ENCODE measurements at places on chromosomes 4 and X.
A peak's percentile ranks its signal among the peaks of the same experiment; 100 is the strongest.

DNA sequence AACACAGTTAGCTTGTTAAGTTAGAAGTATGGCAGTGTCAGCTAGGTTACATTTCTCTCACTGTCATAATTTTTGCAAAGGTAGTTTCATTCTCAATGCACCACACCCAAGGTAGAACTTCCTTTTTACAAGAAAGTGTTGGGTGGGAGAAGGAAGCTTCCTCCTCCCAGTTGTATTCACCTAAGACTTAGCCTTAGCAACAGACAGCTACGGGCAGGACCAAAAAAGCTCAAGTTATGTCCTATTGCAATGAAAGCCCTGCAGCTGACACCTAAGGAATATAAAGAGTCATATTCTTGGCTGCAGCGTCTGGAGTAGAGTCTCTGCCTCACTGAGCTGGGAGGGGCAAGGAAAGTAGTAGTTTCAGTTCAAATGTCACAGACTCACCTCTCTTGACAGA is 25.1 kb upstream of the PRDM8 start:
- DNase-seq, result no peak

DNA sequence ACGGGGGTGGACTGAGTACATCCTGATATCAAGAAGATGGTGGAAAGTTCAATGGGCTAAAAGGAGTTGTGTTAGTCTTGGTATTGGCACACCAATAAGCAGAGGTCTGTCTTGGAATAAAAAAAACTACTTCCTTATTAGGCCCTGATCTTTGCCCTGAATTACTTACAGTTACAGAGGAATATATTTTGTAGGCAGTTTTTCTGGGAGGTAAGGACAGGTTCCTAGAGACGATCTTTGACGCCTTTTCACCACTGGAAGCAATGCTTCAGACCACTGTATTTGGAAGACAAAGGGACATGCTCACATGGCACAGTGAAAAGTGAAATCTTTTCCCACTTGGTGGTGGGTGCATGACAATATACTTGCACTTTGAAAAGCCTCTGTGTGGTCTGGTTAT is 618 bp upstream of the XK start:
- no peak for DNase-seq

DNA sequence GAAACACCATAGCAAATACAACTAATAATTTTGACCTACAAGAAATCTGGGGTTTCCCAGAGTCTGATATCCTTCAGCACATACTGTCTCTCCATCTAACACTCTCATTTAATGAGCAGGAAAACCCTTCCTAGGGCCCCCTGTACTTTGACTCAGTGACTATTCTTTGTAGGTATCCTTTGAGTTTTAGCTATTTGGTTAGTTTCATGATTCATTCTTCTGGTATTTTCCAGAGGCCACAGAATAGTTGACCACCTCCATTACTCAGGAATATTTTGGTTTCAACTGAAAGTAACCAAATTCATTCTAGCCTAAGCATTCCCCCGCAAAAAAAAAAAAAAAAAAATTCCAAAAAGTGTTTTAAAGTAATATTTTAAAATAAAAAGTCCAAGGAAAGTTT is 140.0 kb downstream of the IDS start:
- DNase-seq, result no peak

GRCh38 chr4:57080781-57081650 is 29.2 kb downstream of the IGFBP7 start:
- DNase-seq, result no peak

DNA sequence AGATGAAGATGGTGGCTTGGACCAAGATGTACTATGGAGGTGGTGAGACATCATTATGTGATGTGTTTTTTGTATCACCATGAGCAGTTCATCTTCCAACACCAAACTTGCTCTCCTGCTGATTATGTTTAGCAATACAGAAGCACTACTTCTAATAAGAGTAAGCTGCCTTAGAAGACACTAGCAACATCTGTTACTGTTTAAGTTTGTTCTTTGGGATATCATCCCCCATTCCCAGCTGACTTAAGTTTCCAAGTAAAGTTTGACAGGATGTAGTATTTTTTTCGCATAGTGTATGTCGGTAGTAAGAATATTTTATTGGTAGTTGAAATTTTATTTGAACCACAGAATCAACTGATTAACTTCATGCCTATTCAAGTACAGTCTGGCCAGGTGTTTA is 123.5 kb upstream of the BMPR1B start:
- no peak for DNase-seq

DNA sequence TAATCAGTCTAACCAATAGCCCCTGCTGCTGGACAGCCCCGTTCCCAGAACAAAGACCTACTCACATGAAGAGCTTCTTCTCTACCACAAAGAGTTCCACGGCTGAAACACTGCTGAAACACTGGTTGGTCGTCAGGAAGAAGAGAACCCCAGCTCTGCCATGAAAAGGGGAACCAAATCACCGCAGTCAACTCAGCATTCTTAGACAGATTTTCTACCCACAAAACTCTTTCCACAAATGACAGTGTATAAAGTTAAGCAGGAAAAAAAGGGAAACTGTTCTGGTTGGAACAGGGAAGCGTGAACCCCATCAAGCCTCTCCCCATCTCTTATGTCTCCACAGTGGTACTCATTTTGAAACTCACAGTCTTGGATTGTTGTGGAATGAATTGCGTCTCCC is 57.3 kb downstream of the ABCG2 start:
- no peak for DNase-seq

DNA sequence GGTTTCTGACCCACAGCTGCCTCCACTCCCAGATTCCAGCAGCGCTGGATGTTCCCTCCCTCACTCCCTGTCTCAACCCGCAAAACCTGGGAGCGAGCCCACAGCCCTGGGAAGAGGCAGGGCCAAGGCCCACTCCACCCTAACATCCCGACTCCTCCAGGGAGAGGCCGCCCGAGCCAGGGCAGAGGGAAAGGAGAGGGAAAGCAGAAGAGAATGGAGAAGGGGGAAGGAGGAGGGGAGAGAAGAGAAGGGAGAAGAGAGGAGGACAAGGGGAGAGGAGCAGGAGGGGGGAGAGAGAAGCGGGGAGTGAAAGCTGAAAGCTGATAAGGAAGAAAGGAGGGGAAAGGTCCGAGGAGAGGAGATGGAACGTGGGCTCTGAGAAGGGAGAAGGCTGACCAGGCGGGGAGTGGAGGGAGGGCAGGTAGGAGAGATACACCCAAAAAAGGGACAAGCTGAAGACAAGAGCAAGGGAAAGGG is 120.2 kb upstream of the PJA1 start:
- DNase-seq, result no peak

GRCh38 chr4:55116450-55116849 is 8.9 kb downstream of the KDR start:
- DNase-seq, result no peak

GRCh38 chr4:112859456-112860184 is 189.8 kb upstream of the ANK2 start:
- DNase-seq, result no peak

GRCh38 chrX:42109428-42109827 is 186.1 kb upstream of the CASK start:
- DNase-seq, result no peak

- no peak for DNase-seq
Observed at GRCh38 chr4:170758988-170759387, 669.2 kb upstream of the AADAT start.

- no peak for DNase-seq
Observed at GRCh38 chr4:5863461-5864113, 29.3 kb downstream of the CRMP1 start.

DNA sequence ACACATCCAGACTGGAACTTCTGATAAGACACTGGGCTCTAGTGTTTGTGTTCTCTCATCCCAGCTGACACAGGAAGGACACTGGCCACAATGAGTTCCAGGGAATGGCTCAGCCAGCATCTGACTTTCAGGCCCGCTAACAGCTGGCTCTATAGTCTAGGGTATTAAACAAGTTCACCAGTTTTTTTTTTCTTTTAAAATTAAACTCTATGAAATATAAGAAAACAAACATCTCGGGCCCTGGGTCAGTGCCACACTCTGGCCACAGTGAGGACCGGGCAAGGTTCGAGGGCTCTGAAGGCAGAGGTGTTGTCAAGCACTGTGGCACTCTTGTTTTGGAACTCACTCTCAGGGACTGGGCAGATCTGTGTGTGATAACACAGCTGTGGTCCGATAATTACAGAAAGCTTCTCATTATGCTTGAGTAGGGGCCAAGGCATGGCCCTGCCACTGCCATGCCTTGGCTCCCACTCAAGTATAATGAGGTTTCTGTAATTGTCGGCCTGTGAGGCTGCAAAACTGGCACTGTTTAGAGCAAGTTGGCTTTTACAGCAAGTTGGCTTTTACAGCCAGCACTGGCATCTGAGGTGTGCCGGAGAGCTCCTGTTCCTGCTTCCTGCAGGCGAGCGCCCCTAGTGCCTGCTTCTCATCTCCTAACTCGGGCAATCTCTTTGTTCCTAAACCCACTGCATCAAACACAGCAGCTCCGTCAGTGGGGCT is 62.8 kb downstream of the PPP1R2C start:
- DNase-seq, result peak; percentile 88

- DNase-seq, result no peak
Observed at GRCh38 chrX:31545726-31546125, 473.9 kb upstream of the FTHL17 start.
